ENCODE measurements at places on chromosomes 12 and 14.

DNA sequence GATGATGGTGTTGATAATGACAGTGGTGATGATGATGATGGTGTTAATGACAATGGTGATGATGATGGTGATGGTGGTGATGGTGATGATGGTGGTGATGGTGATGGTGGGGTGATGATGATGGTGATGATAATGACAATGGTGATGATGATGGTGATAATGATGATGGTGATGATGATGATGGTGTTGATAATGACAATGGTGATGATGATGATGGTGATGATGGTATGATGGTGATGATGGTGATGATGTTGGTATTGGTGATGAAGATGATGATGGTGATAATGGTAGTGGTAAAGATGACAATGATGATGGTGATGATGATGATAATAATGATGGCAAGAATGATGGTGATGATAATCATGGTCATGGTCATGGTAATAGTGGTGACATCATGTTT, 184.7 kb downstream of the SLC15A4 start:
- DNase-seq: no peak

DNA sequence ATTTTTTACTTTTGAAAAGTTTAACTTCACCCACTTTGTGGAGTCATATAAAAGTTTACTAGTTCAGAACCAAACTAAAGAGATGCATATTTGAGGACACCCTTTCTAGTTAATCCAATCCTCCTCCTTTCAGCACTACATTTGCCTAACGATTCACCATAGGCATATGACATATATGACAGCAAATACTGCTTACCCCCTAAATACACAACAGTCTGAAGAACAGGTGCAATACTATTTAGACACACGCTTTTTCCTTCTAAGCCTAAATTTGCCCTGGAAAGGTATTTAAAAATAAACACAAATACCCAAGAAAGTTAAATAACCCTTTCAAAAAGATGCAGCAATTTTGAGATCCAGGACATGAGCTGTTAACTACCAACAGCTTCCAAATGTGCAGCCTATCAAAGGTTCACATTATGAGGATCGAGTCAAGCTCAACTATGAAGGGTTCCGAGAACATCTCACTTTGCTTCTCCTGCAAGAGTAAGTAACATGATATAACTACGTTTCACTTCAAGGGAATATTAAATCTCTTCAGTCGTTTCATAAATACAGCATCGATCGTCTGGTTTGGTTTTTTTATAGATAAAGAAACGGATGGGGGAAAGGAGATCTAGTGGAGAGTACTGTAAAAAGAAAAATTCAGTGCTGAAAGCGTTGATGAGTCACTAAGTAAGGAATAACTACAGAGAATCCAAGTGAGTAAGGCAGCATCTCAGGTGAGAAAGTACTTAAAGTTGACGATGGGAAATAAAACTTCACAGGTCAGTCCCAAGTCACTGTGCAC, 677 bp upstream of the AP4S1 start:
- DNase-seq: no peak

DNA sequence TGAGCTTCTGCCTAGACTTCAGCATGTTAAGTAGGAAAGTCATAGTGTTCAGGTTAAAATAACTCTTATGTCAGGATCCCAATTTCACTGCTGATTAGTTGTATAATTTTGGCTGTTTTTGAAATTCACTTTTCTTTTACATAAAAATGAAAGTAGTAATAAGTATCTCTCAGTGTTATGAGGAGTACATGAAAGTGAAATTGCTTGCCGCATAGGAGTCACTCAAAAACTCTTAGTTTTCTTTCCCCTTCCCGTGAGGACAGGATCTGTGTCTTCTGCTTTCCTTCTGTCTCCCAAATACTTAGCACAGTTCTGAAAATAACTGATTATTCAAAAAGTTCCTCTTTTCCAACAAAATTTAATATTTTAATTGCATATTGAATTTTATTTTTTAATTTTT, 100.5 kb downstream of the SLC38A4 start:
- DNase-seq: no peak

GRCh38 chr12:32466986-32467711, 67.8 kb downstream of the FGD4 start:
- no peak for DNase-seq

GRCh38 chr12:84463741-84464495, 448.7 kb downstream of the SLC6A15 start:
- peak; percentile 82 for DNase-seq

DNA sequence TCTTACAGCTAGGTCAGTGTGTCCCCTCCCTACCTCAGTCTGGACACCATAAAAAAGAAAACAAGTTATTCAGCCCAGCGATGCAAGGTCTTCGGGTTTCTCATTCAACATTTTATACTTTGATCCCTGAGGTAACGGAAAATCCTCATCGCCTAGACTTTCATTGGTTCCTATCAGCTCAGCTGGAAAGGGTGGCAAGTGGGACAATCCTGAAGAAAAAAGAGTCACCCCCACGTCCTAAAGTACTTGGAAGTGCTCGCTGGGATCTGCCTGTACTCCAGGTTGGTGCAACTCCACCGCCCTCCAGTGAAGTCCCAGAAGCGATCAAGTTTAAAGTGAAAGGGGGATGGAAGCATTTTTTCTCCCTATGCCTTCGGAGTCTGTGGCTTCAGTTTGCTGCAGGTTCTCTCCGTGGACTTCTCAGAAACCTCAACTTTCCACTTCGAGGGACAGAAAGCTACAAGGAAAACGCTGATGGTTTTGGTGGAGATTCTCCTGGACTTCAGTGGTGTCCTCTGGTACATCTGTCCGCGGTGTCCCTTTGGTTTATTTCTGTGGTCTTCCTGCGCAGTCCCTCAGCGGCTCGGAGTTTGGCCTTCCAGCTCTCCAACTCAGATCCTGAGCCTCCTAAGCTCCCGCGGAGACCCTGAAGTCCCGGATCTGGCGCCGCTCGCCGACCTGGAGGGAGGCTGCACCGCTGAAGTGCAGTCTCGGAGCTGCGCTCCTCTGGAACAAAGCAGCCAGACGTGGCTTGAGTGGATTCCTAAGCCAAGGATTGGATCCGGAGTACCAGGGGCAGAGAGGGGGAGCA, 1.8 kb upstream of the LRFN5 start:
- DNase-seq: peak; percentile 71

DNA sequence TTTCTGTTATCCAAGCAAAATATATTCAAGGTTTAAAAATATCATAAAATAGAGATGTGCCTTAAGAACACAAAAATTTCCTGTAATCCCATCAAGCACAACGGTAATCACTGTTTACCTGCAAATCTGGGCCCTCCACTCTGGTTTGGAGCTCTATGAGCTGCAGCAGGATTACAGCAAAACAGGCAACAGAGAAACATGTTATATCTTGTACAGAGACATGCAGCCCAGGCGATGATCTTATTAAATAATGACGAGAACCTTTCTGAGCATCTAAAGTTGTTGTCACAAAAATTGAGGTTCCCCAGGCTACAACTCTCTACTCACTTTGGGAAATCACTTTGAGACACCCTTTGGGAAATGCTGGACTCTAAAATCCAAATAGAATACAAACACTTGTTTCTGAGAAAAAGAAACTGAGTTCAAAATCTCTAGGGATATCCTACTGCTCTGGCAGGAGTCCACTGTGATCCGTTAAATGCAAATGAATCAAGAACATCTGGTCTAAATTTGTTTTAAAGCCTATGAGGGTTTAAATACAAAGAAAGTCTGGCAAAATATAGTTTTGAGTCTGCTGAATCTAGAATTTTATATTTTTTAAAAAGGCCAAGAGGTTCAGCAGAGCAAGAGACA, 36.3 kb downstream of the STON2 start:
- DNase-seq: peak; percentile 71

GRCh38 chr12:109759595-109759994, 46.0 kb downstream of the FAM222A start:
- no peak for DNase-seq

GRCh38 chr14:104287301-104288009, 149.1 kb downstream of the KIF26A start:
- no peak for DNase-seq

DNA sequence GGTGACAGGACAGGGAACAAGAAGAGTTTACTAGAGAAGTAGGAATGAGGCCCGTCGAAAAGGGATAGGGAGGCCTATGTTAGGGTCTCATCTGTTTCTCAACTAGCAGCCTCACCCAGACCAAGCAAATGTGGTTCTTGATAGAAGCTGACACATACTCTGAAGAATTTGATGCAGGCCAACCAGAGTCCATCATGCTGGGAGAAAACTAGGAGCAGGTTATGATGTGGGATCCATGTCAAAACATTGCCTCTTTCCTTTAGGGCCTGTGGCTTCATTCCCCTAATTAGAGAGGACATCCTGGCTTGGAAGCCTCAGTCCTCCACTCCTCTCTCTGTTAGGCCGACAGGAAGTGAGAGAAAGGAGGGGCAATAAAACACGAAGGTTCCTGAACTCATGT, 122.8 kb downstream of the NTF3 start:
- DNase-seq: no peak

DNA sequence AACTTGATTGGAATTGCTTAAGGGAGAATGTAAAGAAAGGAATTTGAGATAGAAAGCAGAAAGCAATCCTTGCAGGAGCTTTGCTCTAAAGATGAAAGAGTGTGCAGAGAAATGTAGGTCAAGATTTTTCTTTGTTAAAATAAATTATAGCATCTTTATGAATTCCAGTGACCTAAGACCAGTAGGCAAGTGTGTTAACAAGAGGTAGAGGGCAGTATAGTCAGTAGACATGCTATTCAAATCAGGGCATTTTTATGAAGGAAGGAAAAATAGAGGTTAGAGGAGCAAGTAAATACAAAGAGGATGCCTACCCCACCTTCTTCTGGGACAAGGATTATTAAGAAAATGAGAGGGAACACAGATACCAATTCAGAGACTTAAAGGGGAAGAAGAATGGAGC, 148.5 kb downstream of the PLCZ1 start:
- no peak for DNase-seq

DNA sequence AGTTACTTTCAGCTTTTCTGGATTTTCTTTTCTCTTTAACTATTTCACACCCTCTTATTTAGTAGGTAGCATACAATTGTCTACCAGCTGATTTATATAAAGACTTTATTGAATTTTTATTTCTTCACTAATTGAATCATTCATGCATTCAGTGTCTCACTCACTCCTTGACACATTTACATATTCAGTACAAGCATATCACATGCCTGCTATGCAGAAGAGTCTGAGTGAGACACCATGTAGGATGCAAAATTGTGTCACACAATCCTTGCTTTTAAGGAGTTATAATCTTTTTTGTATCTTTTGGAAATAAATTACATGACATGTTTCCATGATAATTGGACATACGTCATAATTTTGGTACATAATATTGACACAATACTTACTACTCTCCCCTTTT, 83.0 kb downstream of the AKAP6 start:
- no peak for DNase-seq

GRCh38 chr12:28440081-28440608, 249.9 kb downstream of the CCDC91 start:
- DNase-seq: no peak

DNA sequence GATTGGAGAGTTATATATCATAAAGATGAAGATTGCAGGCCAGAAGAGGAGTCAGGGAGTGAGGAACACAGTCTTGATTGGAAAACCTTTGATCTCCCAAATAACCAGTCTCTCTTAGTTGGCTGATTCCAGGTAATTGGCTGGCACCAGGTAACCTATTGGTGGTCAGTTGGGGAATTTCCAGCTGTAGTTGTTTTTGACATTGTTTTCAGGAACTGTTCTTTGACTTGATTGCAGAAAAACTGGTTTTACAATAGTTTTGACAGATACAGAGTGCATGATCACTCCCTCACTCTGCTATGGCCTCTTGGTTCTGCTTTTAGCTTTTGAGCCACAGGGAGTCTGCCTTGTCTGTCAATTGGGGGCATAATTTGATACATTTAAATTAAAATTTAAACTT, 71.6 kb downstream of the ZNF641 start:
- no peak for DNase-seq
